ENCODE measurements at places on chromosomes 7 and 10.

DNA sequence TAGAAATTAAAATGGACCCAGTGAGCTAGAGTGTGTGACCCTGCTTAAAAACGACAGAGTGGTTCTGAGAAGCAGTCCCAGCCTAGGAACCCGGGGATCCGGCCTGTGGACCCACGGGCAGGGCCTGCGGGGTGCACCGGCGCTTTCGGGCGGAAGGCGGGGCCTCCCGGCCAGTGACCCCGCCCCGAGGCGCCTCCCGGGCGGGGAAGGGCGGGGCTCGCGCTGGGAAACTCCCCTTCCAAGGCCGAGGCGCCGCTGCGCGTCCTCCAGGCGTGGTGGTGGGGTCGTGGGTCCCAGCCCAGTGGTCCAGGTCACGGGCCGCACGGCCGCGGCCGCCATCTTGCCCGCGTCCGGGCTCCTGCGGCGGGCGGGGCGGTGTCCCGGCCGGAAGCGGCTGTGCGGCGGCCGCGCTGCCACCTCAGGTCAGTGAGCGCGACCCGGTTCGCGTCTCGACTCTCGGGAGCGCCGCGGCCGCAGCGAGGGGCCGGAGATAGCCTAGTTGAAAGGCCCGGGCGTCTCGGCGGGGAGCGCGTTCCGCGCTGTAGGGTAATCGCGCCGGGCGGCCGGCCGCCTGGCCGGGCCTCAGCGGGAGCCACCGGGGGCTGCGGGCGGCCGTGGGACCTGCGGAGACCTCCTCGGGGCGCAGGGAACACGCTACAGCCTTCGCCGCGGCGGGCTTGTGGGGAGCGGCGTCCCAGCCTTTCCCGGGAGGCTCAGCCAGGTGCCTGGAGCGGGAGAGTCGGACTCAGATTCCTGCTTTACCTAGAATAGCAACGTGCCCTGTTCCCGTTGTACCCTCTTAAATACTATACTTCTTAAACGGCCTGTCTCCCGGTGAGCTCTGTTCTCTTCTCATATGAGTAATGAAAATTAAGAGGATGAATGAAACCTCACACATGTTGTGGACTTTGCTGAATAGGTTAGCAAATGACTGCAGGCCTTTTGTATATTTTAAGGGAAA lies at the start of gene MIOS:
Gene MIOS, plus strand, starts transcription at position 234 of the 961 bp plus-strand sequence. CDS start 5,592 bp downstream, outside the sequence.
- DNase-seq, result peak; percentile 75

DNA sequence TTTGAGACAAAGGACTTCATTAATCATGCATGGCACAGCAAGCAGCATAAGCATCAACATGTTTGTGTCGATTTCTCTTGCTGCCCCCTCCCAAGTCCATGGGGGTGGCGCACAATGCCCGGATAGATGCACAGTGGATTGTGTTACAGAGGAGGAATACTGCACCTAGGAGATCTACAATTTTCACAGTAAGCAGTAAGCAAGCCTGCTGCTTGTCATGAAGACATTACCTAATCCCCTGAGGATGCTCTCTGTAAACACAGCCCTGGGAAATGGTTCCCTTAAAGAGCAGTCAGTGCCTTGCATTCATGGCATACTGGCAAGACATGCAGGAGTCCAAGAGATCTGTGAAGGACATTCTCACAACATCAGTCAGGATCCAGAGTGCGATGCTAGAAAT lies 137.7 kb downstream of the ETV1 start:
- DNase-seq, result peak; percentile 54

GRCh38 chr7:110721395-110721794 lies 369.5 kb upstream of the LRRN3 start:
- no peak for DNase-seq

- no peak for DNase-seq
Measured at GRCh38 chr7:101792051-101792681, 25.3 kb upstream of the CUX1 start.

- DNase-seq, result no peak
Measured at GRCh38 chr10:22333167-22333974, 11.9 kb upstream of the SPAG6 start.

DNA sequence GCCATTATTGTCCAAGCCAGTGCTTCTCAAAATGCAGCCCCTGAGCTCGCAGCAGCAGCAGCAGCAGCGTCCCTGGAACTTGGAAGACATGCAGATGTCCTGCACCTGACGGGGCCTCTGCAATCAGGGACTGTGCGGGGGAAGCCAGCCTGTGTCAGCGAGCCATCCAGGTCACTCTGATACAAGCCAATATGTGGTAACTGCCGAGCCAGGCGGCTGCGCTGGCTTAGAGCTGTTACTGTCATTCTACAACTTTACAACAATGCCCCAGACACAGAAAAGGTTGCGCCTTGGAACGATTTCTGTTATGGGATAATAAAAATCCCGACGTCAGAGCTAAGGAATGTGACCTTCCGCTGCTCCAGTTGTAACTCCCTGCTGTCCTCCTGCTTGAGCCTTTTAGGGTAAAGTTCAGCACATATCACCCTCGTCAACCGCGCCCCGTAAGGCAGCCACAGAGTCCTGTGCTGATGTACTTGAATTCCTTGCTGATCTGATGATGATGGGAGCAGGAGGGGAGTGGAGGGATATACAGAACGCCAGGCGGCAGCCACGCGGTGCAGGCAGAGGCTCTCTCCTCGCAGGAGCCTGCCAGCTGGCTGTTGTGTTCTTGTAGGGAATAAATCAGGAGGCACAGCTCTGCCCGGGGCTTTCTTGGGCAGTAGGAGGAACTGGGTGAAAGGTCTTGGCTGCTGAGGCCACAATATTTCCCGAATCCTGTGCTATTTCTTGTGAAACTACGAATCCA lies 20.0 kb upstream of the CRYGN start:
- DNase-seq, result peak; percentile 88

DNA sequence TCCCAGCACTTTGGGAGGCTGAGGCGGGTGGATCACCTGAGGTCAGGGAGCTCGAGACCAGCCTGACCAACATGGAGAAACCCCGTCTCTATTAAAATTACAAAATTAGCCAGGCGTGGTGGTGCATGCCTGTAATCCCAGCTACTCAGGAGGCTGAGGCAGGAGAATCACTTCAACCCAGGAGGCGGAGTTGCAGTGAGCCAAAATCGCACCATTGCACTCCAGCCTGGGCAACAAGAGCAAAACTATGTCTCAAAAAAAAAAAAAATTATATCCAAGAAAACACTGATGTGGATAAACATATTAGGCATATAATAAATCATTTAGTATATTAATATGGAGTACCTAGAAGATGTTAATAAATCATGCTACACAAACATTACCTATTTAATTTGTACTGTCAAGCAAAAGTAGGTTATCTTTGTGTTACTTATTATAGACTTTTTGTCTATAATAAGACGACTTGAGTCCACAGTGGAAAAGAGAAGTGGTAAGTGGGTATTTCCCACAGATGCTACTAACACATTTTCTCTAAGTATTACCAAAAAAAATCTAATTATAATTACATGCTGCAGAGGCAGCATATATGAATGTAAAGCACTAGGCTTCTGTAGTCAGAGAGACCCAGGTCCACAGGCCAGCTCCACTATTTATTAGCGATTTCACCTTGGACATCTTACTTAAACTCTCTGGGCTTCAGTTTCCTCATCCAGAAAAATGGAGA lies 34.5 kb downstream of the DNMBP start:
- DNase-seq, result no peak

- no peak for DNase-seq
Measured at GRCh38 chr7:112149734-112150133, 56.5 kb downstream of the DOCK4 start.

DNA sequence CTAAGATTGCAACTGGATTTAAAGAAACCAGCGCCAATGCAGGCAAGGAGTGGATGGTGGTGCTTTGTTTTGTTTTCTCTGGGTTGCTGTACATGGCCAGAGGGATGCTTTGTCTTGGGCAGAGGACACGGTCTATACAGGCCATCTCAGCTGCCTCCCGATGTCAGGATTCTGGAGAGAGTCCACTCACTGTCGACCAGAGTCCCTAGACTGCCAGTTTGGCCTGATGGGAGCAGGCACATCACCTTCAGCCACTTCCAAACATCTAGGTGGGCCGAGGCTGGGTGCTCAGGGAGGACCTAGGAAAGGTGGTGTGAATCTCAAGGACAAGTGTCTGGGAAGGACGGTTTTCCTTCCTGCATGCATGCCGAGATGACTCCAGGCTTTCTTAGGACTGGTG lies 152.1 kb downstream of the BUB3 start:
- DNase-seq, result no peak

- DNase-seq, result no peak
Measured at GRCh38 chr10:71990706-71991269, 26.6 kb downstream of the CHST3 start.

GRCh38 chr10:32204606-32205005 lies 142.4 kb downstream of the EPC1 start:
- DNase-seq, result no peak

- DNase-seq, result peak; percentile 44
Measured at GRCh38 chr7:1176891-1177373, 16.9 kb upstream of the ZFAND2A start.

- no peak for DNase-seq
Measured at GRCh38 chr7:91710881-91711280, 169.6 kb downstream of the MTERF1 start.

- peak; percentile 36 for DNase-seq
Measured at GRCh38 chr7:15554081-15554480, 7.7 kb downstream of the AGMO start.

DNA sequence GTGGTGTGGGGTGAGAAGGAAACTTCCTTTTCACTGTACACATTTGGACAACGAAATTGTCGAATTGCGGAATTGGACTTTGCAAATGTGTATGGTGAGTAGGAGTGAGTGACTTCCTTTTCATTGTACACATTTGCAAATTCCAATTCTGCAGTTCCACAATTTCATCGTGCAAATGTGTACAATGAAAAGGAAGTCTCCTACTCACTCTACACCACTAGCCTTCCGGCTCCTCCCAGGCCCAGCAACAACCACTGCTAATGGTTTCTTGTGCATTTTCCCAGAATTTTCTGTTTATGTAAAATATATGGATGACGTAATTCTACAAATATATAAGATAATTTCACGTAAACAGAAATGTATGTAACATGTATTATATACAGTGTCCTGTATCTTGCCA lies 118.5 kb downstream of the ARL4A start:
- no peak for DNase-seq

GRCh38 chr7:132465516-132465915 lies 110.8 kb downstream of the PLXNA4 start:
- no peak for DNase-seq

DNA sequence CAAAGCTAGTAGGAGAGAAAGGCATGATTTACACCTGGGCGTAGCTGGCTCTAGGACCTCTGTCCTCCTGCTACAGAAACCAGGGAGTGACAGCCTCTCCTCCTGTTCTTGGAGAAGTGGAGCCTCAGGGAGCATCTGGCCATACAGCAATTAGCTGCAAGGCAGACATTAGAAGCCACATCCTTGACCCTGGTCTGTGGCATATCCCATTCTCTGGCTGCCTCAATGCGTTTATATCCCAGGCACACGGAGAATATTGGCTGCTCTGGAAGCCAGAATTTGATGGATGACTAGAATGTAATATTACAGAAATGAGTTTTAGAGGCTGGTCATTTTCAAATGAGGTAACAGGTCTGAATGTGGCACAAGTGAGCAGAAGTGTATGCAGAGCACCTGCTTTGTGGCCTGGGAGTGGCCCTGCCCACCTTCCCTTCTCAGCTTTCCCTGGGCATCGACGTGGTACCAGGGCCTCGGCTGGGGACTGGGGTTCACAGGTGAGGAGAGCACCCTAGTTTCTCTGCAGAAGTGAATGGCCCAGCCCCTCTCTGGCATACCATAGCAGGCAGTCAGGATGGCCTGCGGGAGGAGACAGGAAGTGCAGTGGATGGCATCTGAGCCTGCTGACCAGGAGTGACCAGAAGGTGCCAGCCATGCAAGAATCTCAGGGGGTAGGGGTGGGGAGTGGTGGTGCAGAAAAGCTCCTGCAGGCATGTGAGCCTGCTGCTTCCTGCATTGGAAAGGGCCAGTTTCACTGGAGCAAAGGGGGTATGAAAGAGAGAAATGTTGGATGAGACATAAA lies 367.2 kb upstream of the ZNF32 start:
- DNase-seq, result no peak

- no peak for DNase-seq
Measured at GRCh38 chr10:18229826-18230225, 89.6 kb downstream of the CACNB2 start.

DNA sequence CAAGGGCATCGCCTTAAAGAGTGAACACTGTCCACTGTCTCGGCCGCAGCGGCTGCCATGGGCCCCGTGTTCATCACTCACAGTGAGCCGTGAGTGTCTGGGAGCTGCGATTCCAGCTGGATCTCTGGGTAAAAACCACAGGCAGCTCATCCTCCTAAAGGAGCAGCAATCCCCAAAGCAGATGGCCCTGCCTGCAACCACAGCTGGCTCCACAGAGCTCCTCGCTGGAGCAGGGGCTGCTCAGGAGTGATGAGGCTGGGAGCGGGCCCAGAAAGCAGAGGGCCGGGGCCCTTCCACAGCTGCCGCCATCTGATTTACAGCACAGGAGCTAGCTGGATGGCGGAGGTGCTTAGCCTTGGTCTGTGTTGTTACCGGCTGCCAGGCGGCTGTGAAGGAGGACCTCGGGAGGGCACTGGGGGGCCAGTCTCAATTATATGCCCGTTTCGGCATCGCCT lies 6.6 kb upstream of the TMEM184A start:
- no peak for DNase-seq

DNA sequence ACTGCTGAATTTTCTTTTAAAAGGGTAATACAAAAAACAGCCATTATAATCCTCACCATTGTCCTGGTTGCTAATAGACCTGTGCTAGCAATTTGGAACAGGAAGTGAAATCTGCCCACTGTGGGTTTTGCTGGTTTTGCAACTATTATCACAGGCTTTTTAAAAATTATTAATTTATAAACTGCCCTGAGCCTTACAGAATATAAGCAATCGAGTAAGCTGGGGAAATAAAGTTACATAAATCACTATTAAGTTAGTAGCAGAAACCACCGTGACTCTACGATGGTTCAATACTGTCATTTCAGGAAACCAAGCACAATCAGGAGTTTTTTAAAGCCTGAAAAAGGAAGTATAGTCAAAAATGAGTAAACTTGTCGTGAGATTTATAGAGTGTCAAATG lies 62.3 kb downstream of the TMEM26 start:
- no peak for DNase-seq

DNA sequence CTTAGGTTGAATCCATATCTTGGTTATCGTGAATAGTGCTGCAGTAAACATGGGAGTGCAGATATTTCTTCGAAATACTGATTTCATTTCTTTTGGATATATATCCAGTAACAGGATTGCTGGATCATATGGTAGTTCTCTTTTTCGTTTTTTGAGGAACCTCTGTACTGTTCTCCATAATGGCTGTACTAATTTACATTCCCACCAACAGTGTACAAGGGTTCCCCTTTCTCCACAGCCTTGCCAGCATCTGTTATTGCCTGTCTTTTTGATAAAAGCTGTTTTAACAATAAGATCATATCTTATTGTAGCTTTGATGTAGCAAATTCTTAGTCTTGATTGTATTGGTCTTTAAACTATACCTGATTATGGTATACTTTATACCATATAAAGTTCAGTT lies 45.3 kb downstream of the ZNRF2 start:
- DNase-seq, result no peak

- no peak for DNase-seq
Measured at GRCh38 chr10:19862811-19863515, 46.7 kb downstream of the PLXDC2 start.

DNA sequence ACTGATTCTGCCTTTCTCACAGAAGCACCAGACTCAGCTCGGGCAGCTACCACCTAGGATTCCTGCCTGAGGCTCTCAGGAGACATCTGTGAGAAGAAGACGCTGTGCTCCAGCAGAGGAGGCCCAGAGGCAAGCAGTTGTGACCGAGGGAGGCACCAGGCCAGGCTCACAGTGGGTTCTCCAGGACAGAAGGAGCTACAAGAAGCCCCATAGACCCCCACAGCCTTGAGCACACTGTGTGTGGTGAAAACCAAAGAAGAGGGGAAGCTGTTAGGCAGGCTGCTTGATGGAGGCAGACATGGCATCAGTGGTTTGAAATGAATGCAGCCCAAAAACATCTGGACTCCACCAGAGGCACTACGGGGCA lies 198.8 kb downstream of the GRID1 start:
- no peak for DNase-seq

Measured in astrocyte of the spinal cord (primary cell).